Spinal cord (tissue), 10 donors: ENCODE measurements at places on chromosomes 7 and 10. TPM values are rescaled to one million over a fixed set of nuclear protein-coding genes. Genes with fewer than 3 reads are reported as not detected.

GRCh38 chr10:52424341-52424740 is 110.3 kb downstream of the DKK1 start:
- H3K27me3 ChIP-seq, result no peaks in the 10 kb centered on the region
- no peak for DNase-seq
- H3K36me3 ChIP-seq, result no peaks in the 10 kb centered on the region
- H3K4me1 ChIP-seq, result no peaks in the 10 kb centered on the region
- H3K4me3 ChIP-seq, result no peak overlapping the region

- H3K27ac ChIP-seq, result no peak overlapping the region
- no peak for DNase-seq
- no peaks in the 10 kb centered on the region for H3K36me3 ChIP-seq
- H3K4me1 ChIP-seq, result no peaks in the 10 kb centered on the region
- H3K4me3 ChIP-seq, result no peak overlapping the region
- H3K27me3 ChIP-seq, result peaks cover 2% of the 10 kb centered on the region
These were observed 24.1 kb upstream of the R3HCC1L start for GRCh38 chr10:98110356-98110755.

DNA sequence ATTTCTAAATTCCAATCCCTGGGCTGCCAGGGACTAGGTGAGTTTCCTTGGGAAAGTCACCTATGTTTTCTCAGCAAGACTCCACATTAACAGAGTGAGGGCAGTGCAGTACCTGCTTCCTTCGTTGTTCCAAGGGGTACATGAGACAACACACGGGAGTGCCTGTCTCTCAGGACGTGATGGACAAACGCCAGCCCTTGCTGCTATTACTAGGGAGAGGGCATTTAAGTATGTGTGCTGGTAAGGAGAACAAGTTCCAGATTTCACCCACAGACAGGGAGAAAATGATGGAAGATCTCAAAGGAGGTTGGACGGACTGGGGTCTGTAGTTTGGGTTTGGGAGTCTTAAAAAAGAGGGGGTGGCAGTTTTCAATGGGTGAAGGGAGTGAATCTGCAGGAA is 195.7 kb downstream of the HERPUD2 start:
- no peaks in the 10 kb centered on the region for H3K4me1 ChIP-seq
- no peaks in the 10 kb centered on the region for H3K27me3 ChIP-seq
- no peak overlapping the region for H3K4me3 ChIP-seq
- no peaks in the 10 kb centered on the region for H3K36me3 ChIP-seq
- H3K27ac ChIP-seq, result no peak overlapping the region

MINPP1 gene
- 23.4 TPM for total RNA-seq

DNA sequence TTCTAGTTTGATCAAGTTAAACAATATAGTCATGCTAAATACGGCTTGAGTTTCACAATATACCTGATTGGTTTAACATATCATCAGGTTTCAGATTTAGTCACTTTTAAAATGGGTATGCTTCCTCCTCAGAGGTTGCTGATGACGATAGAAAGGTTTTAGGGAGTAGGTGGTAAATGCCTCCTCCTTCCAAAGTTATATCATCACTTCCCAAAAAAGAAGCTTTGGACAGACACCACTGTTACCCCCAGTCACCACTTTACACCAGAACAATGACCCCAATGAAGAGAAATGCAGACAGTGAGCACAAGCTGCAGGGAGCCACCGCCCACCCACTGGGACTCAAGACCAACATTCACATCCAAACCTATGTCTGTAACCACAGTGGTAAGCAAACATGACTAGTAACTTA is 244.6 kb downstream of the SORCS1 start:
- H3K27me3 ChIP-seq, result no peaks in the 10 kb centered on the region
- no peak overlapping the region for H3K27ac ChIP-seq
- DNase-seq, result no peak
- H3K4me3 ChIP-seq, result no peak overlapping the region

- no peak for DNase-seq
- peak overlapping the region; percentile 88 for H3K4me3 ChIP-seq
- peak overlapping the region; percentile 15 for H3K27ac ChIP-seq
- H3K4me1 ChIP-seq, result peaks cover 16% of the 10 kb centered on the region
These were observed 864 bp downstream of the CDCA7L start for GRCh38 chr7:21944616-21945453.

GRCh38 chr10:6064119-6064518 is 2.0 kb upstream of the IL2RA start:
- no peak for DNase-seq
- H3K4me3 ChIP-seq, result no peak overlapping the region
- no peaks in the 10 kb centered on the region for H3K4me1 ChIP-seq
- H3K27ac ChIP-seq, result no peak overlapping the region
- no peaks in the 10 kb centered on the region for H3K27me3 ChIP-seq

- H3K4me1 ChIP-seq, result no peaks in the 10 kb centered on the region
- H3K27me3 ChIP-seq, result no peaks in the 10 kb centered on the region
- H3K27ac ChIP-seq, result no peak overlapping the region
- DNase-seq, result no peak
- no peak overlapping the region for H3K4me3 ChIP-seq
- no peaks in the 10 kb centered on the region for H3K36me3 ChIP-seq
These were observed 521.3 kb upstream of the LRRN3 start for GRCh38 chr7:110569486-110570205.

PANK1 gene
- 36.1 TPM for total RNA-seq

DNA sequence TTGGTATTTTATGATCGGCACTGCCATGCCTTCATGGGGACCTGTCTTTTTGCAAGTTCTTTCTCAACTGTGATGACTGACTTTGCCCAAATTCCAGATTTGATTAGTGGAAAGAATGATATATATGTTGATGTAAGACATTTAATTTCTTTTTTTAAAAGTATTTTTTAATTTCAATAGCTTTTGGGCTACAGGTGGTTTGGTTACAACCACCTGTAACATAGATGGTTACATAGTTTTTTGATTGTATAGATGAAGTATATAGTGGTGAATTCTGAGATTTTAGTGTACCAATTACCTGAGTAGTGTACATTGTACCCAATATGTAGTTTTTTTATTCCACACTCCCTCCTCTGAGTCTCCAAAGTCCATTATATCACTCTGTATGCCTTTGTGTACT is 69.6 kb downstream of the MCU start:
- no peak for DNase-seq
- H3K4me3 ChIP-seq, result no peak overlapping the region
- H3K27ac ChIP-seq, result no peak overlapping the region
- H3K36me3 ChIP-seq, result no peaks in the 10 kb centered on the region

CYP3A7 gene
- not detected for total RNA-seq

DNA sequence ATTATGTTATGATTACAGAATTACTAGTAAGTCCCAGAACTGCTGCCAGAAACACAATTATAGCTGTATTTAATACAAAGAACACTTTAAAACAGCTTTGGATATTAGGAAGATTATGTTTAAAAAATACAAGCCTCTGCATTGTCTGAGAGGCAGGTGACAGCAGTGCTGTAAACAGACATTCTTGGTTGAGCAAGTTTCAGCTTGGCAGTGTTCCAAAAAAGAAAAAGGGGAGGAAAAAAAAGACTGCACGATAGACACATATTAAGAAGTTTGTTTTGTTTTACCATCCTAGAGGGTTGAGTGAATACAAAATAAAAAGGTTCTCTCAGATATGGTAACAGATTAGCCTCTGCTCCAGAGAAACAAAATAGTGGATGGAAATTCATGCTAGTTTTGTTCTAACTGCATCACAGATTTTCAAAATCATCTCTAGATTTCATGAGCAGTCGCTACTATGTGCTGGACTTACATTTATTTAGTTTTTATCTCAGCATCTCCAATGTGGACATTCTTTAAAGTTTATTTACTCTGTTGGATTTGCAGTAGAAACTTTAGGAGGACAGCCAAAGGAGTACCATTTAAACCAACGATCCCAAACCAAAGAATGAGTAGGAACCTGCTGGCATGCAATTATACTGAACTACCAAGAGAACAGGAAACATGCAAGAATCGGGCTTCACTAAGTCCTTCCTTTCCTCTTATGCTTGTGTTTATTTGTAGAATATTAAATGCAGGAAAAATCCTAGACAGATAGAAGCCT is 9.0 kb downstream of the FAM204A start:
- H3K27ac ChIP-seq, result no peak overlapping the region
- no peaks in the 10 kb centered on the region for H3K4me1 ChIP-seq
- no peaks in the 10 kb centered on the region for H3K27me3 ChIP-seq
- DNase-seq, result peak; percentile 40

SORCS1 gene
- 38.0 TPM for total RNA-seq

DNA sequence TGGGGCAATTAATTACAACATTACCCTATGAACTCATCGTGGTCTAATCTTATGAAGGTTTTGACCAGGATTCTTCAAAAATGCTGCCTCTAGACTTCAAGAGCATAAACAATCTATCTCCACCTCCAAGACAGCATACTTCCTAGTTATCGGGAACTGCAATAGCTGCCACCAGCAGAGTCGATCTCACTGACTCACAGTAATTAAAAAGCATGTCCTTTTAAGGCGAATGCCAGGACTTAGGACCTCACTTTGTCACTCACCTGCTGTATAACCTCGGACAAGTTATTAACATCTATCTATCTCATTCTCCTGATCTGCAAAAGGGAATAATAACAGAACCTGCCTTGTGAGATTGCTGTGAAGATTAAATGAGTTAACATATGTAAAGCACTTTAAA is 666.0 kb upstream of the COBL start:
- H3K27me3 ChIP-seq, result no peaks in the 10 kb centered on the region
- no peaks in the 10 kb centered on the region for H3K4me1 ChIP-seq
- H3K4me3 ChIP-seq, result no peak overlapping the region
- no peak overlapping the region for H3K27ac ChIP-seq
- no peak for DNase-seq
- H3K36me3 ChIP-seq, result no peaks in the 10 kb centered on the region

DNA sequence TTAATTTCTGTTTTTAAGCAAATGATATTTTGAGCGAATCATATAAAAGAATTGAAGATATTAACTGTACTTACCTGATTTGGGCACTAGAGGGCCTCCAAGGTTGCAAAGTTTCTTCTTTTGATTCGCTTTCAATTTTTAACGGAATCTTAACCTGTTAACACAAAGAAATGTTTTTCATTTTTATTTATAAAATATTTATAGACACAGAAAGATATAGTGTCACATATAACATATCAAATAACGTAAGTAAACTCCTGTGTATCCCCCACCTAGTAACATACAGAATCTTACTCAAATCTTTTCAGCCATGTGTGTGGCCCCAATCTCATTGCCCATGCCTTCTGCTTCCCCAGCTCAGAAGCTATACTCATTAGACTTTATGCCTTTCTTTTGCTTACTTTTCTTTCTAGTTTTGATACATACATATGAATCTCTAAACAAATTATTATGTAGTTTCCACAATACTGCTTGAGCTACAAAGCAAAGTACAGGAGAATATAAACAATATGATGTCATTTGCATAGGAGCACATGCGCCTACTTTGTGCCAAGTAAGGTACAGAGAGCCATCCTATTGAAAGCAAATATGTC is 49.5 kb upstream of the ZPBP start:
- no peak overlapping the region for H3K4me3 ChIP-seq
- no peaks in the 10 kb centered on the region for H3K36me3 ChIP-seq
- H3K4me1 ChIP-seq, result no peaks in the 10 kb centered on the region
